Activated T-helper 1 cell treated with anti-CD3 and anti-CD28 coated beads, Interleukin-2, amount 50 U/mL, for 16 hours (primary cell): ENCODE measurements at places on chromosomes 12 and 14.

- no peak for DNase-seq
Observed at GRCh38 chr14:31419179-31419966, 977 bp downstream of the HEATR5A start.

GRCh38 chr12:120342175-120343038 lies 14.8 kb upstream of the PLA2G1B start:
- DNase-seq, result no peak

DNA sequence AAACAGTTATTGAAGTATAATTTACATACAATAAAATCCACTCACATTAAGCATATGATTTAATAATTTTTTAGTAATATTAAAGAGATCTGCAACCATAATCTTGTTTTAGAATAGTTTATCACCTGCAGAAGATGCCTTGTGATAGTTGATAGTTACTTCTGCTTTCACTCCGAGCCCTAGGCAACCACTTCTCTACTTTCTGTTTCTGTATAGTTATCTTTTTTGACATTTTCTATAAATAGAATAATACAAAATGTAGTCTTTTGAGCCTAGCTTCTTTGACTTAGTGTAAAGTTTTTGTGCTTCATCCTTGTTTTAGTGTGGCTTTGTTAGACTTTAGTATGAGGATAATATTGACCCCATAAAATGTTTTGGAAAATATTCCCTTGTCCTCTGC lies 111.0 kb downstream of the MNAT1 start:
- DNase-seq, result no peak

- no peak for DNase-seq
Observed at GRCh38 chr12:49632986-49633702, 9.8 kb downstream of the PRPF40B start.

DNA sequence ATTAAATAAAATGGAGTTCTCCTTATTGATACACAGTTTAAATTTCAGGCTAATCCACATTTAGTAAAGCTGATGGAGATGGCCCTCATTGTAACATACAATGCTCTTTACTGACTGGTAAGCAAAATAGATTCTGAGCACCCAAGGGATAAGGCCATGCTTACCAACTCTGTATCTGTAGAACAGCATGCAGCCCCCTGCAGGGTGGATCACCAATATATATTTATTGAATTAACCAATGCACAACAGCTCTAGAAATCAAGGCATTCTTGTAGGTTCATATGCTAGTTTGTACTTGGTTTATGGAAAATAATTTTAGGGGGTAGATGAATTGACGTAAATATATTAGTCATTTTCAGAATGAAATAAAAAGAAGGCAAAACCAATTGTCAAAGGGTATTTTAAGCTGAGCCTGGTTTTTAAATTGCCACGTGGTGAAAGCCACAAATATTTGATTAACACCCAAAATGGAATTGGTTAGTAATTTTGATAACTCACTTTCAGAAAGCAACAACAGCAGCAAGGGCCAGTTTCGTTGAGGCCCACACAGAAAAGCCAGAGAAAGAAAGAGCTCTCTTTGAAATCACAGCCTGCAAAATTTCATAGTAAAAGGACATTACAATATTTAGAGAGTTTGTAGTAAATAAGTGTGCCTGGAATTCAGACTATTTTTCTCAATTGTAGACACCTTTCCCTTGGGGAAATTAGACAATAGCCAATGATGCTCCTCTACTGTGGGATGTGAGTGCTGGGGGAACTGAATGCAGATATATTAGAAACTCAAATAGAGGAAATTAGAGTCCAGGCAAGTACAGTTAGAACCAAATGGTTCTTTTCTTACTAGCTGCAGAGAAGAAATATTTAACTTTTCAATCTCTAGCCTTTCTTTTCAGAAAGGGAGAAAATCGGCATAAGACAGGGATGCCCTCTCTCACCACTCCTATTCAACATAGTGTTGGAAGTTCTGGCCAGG lies 216.2 kb upstream of the ABCD2 start:
- no peak for DNase-seq

DNA sequence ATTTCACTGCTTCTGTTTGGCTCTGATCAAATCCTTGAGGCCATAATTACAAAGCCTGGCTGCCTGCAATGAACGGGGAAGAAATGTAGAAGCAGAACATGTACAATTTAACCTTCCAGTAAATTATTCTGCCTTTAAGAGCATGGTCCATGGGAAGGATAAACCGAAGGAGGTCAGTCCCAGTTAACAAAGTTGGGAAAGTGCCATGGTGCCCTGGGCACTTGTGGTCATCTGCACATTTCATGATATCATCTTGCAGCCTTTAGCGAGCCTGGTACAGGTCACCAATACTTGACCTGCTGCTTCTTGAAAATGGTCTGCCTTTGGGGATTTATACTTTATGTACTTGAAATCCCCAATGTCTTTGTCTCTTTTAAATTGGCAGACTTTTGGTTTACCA lies 175.9 kb upstream of the KITLG start:
- DNase-seq, result no peak

DNA sequence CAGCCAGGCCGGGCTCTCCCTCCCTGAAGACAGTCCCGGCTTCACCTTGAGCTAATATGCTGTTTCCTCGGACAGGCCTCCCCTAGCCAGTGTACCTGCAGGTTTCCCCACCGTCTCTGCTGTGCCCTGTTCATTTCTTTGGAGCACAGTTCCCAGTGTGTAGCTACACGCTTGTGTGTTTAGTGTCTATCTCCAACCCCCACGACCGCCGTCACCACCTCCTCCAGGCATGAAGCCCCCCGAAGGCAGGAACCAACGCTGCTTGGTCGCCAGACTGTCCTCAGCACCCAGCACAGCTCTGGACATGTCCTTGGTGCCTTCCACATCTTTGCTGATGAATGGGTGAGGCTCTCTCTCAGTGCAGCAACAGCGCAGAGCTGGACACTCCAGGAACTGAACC lies 26.2 kb upstream of the PLEKHG6 start:
- DNase-seq, result no peak

DNA sequence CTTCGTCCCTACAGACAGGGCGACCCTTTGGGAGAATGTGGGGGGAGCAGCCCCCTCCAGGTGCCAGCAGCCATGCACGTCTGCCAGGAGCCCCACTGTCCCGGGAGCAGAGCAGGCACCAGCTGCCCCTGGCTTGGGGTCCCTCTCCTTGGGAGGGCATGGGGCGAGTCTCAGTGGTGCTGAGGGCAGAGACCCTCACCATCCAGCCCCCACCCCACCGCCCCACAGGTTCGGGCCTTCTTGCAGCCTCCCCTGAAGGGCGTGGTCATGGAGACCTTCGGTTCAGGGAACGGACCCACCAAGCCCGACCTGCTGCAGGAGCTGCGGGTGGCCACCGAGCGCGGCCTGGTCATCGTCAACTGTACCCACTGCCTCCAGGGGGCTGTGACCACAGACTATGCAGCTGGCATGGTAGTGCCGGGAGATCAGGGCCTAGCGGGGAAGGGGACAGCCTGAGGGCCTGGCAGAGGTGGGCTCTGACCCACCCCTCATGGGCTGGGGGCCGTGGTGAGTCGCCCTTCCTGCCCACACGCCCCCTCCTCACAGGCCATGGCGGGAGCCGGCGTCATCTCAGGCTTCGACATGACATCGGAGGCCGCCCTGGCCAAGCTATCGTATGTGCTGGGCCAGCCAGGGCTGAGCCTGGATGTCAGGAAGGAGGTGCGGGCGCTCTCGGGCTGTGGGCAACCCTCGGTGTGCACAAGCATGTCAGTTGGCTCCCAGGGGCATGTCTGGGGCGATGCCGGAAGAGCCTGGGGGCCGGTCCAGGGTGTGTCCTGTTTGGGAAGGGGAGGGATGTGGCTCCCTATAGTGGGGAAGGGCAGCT lies 18.8 kb downstream of the ASPG start:
- DNase-seq, result no peak
